ENCODE measurements at places on chromosomes 4 and X.

- no peak for DNase-seq
These were observed 568.8 kb downstream of the GRID2 start for GRCh38 chr4:92872604-92873003.

GRCh38 chrX:71493111-71493613 lies 39.7 kb upstream of the OGT start:
- DNase-seq: no peak

DNA sequence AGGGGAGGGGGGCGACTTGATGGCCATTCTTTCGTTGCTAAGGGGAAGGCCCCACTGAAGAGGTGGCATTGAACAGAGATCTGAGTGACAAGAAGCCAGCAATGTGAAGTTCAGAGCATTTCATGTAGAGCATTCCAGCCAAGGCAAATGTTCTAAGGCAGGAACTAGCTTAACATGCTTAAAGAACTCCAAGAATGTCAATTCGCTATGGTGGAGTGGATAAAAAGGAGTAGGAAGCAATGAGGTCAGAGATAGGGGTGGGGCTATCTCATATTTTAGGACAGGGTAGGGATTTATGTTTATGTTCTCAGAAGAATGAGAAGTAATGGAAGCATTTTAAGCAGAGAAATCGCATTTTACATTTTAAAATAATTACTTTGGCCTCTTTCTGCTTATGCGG lies 130.9 kb downstream of the TTC29 start:
- DNase-seq: no peak

GRCh38 chr4:8224267-8224974 lies 25.3 kb downstream of the SH3TC1 start:
- DNase-seq: no peak

- DNase-seq: no peak
These were observed 191.8 kb downstream of the PDGFC start for GRCh38 chr4:156779774-156780173.

DNA sequence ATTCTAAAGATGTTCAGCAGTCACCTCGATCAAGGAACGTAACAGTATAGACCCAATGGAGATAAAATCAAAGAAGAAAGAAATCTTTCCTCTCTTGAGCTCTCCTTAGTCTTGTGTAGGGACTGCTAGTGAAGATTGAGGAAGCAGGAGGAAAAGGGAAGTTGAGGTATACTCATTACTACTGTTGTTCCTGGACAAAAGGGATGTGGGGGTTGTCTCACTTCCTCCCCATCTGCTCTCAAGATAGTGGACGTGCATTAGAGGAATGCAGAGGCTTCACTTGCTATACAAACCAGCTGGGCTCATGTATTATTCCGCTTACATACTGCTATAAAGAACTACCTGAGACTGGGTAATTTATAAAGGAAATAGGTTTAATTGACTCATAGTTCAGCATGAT lies 208.9 kb upstream of the ARHGEF9 start:
- DNase-seq: no peak

- DNase-seq: no peak
These were observed 7.6 kb downstream of the SLC25A43 start for GRCh38 chrX:119406776-119407175.

GRCh38 chr4:167216783-167217182 lies 17.5 kb downstream of the SPOCK3 start:
- no peak for DNase-seq
